Activated CD4-positive, alpha-beta T cell treated with anti-CD3 and anti-CD28 coated beads, Interleukin-2, amount 50 U/mL, for 4 hours (primary cell): ENCODE measurements at places on chromosomes 11 and 22.

DNA sequence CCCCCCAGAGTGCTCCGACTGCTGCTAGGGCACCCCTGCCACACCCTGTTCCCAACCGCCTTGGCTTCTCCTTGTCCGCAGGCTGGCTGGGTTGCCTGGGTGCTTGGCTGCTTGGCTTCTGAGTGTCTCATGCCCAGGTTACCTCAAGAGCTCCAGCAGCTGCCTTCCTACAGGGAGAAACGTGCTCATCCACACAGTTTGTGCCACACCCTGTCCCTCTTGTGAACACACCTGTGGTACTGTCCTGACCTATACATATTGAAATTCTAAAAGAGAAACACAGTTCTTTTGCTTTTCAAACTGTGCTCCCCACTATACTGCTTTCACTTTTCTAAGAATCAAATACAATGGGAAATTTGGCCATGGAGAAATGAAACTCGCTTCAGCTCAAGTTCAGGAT lies 191.4 kb downstream of the DBX1 start:
- no peak for DNase-seq

DNA sequence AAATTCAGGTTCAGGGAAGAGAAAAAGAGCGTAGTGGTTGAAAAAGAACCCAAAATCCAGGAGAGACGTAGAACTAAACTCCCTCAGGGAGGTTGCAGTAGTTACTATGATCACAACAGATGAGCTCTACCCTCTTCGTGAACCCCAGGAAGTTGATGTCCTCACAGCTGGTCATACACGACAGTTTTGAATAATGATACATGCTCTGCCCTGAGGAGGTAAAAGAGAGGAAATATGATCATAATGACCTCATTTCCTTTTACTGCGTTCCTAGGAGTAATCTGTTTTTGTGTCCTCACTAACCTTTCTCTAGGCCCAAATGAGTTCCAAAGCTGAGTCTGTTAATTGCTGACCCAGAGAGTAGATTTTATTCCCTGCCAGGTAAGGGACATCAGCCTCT lies 1.3 kb downstream of the PATE2 start:
- no peak for DNase-seq

DNA sequence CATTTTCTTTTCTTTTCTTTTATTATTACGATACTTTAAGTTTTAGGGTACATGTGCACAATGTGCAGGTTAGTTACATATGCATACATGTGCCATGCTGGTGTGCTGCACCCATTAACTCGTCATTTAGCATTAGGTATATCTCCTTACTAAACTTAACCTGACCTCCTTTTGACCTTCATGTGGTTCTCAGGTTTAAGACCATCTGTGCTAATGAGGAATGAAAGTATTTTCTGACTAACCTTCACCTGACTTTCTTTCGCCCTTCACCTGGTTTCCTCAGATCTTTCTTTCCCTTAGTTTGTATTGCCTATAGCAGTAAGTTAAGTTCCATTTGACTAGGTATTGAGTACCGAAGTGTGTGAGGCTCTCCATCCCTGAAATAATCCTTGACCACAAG lies 6.5 kb downstream of the EXPH5 start:
- no peak for DNase-seq

- peak; percentile 56 for DNase-seq
Measured at GRCh38 chr22:24429411-24430365, 2.3 kb downstream of the ADORA2A start.

GRCh38 chr11:5992604-5993251 lies 5.9 kb upstream of the OR52L1 start:
- DNase-seq, result no peak

DNA sequence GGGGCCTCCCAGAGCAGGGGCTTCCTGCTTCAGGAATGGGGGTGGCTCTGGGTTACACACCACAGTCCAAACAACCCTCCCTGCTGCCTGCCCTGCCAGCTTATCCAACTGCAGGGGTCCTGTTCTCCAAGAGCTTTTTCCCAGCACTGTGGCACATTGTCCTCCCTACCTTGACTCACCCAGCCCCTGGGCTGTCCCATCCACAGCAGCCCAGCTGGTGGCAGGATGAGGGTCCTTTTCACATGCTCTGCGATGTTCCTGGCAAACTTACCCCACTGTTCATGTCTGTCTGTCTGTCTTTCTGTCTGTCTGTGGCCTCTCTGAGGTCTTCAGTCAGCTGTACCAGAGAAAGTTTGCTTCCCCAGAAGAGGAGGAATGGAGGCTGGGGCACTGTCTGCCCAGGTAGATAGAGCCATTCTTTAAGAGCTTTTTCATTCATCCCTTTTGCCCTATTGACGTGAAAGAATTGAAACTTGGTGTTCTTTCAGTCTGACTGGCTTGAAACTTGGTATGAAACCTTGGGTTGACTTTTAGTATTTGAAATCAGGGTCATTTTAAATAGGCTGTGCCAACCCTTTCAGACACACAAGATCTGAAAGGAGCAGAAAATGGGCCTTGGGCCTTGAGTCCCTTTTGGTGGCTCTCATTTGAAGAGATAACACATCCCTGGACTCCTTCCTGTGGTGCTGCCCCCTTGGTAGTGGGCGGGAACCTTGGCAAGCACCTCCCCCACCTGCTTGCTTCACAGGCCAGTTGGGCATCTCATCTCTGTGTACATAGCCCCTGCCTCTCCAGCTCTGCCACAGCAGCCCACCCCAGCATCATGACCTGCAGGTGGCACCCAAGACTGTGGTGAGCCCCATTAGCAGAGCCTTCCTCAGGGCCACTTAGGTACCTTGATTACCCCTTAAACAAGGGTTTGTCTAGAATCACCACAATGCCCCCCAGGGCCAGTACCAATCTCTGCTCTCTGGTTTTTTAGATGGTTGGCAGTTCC lies 74.6 kb upstream of the SUSD2 start:
- DNase-seq, result peak; percentile 24

DNA sequence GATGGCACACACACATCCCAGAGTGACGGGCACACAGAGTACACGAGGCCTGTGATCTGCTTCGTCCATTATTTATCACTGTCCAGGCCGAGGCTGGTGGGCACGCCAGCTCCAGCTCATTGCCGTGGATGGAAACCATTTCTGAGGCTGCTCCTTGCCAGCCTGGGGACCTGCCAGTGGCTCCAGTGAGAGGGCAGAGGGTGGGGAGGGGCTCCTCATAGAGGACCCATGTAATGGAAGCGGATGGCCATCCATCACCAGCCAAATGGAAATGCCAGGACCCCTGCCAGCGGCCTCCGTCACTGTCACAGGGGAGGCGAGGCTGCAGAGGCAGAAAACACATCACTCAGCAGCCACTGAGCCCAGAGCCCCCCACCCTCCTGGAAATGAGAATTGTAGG lies 35.7 kb downstream of the TP53I11 start:
- DNase-seq, result no peak

- DNase-seq, result no peak
Measured at GRCh38 chr22:45529971-45530575, 27.4 kb downstream of the FBLN1 start.

- DNase-seq, result no peak
Measured at GRCh38 chr11:128282053-128282452, 305.3 kb downstream of the ETS1 start.

GRCh38 chr11:73272680-73273038 lies 521 bp downstream of the P2RY6 start:
- DNase-seq, result no peak
